ENCODE measurements at places on chromosomes 3 and 15. TPM values are rescaled to one million over a fixed set of nuclear protein-coding genes. Genes with fewer than 3 reads are reported as not detected.

The SUCLG2 gene
- 56.4 TPM for total RNA-seq

The MOBP gene
- not detected for total RNA-seq

- DNase-seq: no peak
These were observed 967.7 kb downstream of the AGBL1 start for GRCh38 chr15:87047203-87047965.

The KNSTRN gene
- total RNA-seq: 25.6 TPM

- DNase-seq: no peak
These were observed 19.0 kb downstream of the SPG21 start for GRCh38 chr15:64970698-64971097.

GRCh38 chr3:13420045-13420830 lies at the start of gene NUP210:
Gene NUP210 (minus strand): TSS chr3:13420322. CDS start chr3:13420226, 96 bp downstream.
- peak; percentile 44 for DNase-seq

DNA sequence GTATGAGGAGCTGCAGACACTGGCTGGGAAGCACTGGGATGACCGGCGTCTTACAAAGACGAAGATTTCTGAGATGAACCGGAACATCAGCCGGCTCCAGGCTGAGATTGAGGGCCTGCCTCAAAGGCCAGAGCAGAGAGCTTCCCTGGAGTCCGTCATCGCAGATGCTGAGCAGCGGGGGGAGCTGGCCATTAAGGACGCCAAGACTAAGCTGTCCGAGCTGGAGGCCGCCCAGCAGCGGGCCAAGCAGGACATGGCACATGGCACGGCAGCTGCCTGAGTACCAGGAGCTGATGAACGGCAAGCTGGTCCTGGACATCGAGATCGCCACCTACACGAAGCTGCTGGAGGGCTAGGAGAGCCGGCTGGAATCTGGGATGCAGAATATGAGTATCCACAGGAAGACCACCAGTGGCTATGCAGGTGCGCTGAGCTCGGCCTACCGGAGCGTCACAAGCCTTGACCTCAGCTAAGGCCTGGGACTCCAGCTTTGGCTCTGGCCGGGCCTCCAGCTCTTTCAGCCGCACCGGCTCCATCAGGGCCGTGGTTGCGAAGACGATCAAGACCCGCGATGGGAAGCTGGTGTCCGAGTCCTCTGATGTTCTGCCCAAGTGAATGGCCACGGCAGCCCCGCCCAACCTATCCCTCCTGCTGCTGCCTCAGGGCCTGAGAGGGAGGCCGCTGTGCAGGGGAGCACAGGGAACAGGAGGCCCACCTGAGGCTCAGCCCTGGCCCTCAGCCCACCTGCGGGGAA lies 9.2 kb upstream of the SHC4 start:
- DNase-seq: no peak

- DNase-seq: peak; percentile 82
These were observed 642.3 kb downstream of the RBMS3 start for GRCh38 chr3:29922992-29923746.

GRCh38 chr15:66764072-66764786 lies 62.2 kb downstream of the SMAD6 start:
- no peak for DNase-seq

GRCh38 chr3:69539134-69539533 lies 153.2 kb upstream of the FRMD4B start:
- DNase-seq: peak; percentile 41

The ECE2 gene
- not detected for total RNA-seq

- DNase-seq: no peak
These were observed 1059.7 kb downstream of the ZPLD1 start for GRCh38 chr3:103494512-103494911.

DNA sequence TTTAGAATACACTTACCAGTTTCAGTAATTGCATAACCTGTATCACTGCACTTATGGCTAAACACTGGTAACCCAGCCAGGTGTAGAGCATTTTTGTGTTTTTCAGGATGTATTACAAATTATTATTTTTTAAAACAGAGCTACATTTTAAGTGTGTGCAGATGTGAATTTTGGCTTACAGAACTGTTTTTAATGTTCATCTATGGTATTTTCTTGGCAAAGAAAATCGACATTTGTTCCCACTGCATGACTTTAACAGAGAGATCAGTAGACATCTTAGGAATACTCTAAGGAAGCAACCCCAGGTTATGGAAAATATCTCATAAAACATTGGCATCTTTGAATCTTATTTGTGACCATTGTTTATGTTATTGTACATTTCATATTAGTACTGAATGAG lies 73.3 kb downstream of the ATP13A4 start:
- DNase-seq: peak; percentile 54

- DNase-seq: no peak
These were observed 30.4 kb downstream of the SQOR start for GRCh38 chr15:45665261-45665660.

The FBXW12 gene
- not detected for total RNA-seq

DNA sequence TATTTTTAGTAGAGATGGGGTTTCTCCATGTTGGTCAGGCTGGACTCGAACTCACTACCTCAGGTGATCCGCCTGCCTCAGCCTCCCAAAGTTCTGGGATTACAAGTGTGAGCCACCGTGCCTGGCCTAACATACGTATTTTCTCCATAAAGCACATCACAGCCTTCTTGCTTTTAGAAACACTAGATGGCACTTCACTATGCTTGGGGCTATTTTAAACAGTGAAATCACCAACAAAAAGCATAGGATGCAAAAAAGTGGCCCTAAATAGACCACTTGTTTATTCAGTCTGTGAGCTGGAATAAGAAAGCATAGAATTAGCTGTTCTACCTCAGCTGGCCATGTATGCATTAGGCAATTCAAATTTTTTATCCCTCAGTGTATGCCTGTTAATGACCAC lies 46.0 kb downstream of the PRICKLE2 start:
- DNase-seq: no peak

DNA sequence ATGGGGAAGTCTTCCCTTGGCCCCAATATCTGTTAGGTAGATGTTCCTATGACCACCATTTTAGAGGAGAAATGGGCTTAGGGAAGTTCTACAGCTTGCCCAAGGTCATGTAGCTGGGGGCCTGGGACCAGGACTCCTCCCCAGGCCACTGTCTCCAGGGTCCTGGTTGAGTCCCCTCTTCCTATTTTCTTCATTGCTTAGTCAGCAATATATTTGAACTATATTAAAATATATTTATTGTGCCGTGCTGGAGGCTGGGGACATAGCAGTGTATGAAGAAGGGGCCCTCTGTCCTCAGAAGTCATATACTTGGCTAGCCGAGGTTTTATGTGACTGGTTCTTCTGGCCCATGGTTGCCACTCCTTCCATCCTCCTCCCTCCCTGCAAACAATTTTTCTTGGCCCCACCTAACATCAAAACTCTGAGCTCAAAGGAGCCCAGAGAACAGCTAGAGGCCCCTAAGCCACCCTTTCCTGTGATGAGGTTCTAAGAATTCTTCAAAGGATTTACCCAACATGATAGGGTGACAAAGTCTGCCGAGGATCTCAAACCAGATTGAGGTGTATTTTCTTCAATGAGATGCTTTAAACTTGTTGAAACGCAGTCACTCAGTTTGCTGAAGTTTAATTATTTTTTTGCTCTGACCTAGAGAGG lies 121.2 kb upstream of the RASGRP1 start:
- no peak for DNase-seq

DNA sequence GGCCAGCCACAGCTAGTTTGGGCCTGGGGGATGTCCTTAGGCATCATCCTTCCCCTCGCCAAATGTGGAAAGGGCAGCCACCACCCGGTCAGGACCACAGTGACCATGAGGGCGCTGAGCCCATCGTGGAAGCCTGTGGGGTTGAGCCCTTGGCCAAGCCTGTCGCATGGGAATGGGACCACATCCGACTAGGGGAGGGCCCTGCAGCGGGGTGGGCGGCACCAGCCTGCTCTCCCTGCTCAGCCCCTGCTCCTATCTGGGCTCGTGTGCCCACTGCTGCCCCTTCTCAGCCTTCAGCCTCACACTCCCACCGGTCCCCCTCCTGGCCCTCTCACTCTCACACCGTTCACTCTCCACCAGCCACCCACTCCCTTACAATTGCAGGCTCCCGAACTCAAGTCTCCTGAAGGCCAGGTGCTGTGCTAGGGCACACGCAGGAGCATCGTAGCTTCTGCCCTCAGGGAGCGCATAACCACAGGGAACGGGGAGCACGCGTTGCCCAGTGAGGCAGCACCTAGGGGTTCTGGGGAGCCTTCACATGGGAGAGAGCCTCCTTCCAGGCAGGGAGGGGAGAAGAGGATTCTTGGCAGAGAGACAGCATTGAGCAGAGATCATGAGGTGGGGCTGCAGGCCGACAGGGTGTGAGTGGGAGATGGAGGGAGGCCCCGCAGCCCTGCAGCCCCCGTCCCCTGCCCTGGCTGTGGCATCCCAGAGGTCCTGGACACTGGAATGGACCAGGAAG lies 26.1 kb downstream of the LOXL1 start:
- no peak for DNase-seq

DNA sequence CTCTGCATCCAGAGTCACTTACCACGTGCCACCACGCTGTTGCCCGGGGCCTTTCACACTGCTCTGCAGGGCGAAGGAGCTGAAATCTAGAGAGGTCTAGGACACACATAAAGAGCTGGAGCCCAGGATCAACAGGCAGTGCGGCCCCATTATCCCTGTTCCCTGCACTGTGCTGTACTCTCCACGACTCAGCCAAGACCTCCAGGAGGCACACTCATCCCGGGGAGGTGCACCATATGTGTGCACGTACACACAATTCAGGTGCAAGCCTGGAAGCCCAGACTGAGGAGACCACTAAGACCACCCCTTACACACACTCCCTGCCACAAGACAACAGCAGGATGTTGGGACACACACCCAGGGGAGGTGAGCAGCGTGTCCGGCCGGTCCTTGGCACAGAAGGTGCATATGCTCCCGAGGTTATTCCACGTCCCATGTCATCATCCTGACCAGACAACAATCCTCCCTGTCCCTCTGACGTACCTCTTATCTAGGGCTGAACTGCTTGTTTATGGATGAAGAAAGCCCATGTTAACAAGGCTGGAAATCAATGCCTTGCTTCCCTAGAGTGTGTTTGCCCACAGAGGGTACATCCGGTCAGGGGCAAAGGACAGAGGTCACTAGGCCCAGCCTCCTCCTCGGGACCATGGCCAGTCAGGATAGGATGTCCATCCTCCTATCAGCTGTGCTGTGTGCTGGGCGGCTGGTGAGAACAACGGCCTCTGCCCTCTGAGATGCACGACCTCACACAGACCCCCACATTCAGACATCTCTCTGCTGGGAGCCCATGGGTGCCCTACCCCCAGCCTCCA lies 16.1 kb downstream of the KLF15 start:
- DNase-seq: no peak

DNA sequence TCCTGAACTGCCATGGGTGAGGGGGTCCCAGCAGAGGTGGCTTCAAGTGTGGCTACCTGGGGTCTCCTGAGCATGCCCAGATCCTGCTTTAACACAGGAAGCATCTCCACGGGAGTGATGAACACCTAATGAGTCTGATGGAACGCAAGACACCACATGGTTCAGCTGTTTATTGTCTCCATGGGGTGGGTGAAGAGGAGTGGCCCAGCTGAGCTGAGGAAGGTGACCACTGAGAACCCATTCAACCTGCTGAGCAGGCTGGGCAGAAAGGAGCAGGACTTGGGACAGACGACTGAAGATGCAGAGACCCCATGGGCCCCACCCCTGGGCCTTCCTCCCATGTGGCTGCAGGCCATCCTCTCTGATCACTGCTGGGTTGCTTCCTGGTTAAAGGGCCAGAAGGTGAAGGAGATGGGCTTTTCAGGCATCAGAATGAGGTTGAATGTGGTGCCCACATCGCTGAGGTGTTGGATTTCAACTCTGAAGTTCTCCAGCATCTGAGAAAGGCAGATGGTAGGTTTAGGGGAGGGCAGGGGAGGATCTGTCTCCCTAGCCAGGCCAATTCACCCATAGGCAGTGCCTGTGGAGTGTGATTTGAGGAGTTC lies 29.7 kb downstream of the CYP11A1 start:
- no peak for DNase-seq

The TRH gene
- 0.62 TPM for total RNA-seq

The COL6A5 gene
- not detected for total RNA-seq

DNA sequence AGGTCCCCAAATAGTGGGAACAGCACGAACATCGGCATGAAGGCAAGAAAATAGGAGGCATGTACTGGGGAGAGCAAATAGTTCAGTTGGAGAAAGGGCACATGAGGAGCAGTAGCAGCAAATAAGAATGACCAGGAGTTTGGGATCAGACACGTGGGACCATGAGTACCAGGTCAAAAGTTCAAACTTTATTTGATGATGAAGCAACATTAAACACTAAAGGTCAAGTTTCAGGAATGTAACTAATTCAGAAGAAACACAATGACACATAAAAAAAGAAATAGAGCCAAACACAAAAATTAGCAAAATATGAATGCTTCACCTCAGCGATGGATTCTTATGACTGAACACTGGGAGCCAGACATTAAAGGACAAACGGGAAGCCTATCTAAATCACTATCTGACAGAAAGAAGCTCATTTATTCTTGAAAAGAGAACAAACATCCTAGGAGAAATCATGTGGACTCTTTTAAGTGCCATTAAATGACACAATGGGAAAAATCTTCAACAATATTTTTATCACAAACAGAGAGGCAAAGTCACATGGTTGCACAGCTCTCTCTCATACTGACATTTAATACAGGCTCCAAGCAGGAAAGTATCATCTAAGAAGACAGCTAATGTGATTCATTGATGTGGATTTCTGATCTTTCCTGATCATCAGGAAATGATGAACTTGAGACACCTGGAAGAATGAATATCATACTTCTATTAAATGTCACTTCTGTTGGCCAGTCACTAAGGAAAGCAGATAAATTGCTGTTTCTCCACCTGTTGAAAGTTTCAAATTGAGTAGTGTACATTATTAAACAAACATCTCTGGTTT lies 216.9 kb upstream of the THBS1 start:
- no peak for DNase-seq

The PIGB gene
- 6.4 TPM for total RNA-seq

DNA sequence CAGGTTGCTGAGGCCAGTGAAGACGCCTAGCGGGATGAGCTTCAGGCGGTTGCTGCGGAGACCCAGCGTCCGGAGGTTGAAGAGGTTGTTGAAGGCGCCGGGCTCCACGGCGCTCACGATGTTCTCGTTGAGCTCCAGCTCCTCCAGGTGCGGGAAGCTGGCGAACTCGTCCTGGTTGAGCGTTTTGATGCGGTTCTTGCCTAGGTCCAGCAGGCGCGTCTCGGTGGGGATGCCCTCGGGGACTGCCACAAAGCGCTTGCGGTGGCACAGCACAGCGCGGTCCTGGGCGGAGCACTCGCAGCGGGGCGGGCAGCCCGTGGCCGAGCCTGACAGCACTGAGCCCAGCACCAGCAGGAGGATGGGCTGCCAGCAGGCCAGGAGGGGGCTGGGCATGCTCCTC lies 17.2 kb downstream of the LINGO1 start:
- no peak for DNase-seq
